ENCODE measurements at places on chromosomes 7 and 10.

DNA sequence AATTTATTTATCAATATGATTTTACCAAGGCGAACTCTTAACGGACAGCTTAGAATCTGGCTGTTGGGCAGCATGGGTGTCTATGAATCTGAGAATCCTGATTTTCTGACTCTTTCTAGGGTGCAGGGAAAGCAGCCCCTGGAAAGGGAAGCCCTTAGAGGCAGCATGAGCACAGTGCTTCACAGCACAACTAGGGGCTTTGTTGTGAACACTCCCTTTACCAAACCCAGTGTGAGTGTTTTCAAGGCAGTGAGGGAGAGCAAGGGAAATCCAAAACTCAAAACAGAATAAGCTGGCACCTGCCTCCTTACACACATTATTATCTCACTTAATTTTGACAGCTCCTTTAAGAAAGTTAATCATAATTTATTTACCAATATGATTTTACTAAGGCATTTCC is 116.3 kb upstream of the CSTF2T start:
- no peaks in the 10 kb centered on the region for H3K27me3 ChIP-seq
- H3K27ac ChIP-seq = no peak overlapping the region
- no peaks in the 10 kb centered on the region for H3K36me3 ChIP-seq

GRCh38 chr7:1794888-1795542 is 124.9 kb downstream of the ELFN1 start:
- no peak overlapping the region for H3K4me3 ChIP-seq
- H3K27ac ChIP-seq = no peak overlapping the region
- DNase-seq = no peak
- no peaks in the 10 kb centered on the region for H3K4me1 ChIP-seq
- H3K27me3 ChIP-seq = no peaks in the 10 kb centered on the region
- no peaks in the 10 kb centered on the region for H3K36me3 ChIP-seq

GRCh38 chr7:8629504-8629903 is 196.1 kb downstream of the NXPH1 start:
- no peak overlapping the region for H3K27ac ChIP-seq
- no peaks in the 10 kb centered on the region for H3K4me1 ChIP-seq
- H3K27me3 ChIP-seq = no peaks in the 10 kb centered on the region
- H3K36me3 ChIP-seq = no peaks in the 10 kb centered on the region

- H3K4me1 ChIP-seq = peaks cover 31% of the 10 kb centered on the region
- H3K27ac ChIP-seq = no peak overlapping the region
- DNase-seq = no peak
- H3K27me3 ChIP-seq = no peaks in the 10 kb centered on the region
- H3K36me3 ChIP-seq = no peaks in the 10 kb centered on the region
- H3K4me3 ChIP-seq = no peak overlapping the region
These were observed 105.4 kb upstream of the ZMIZ1 start for GRCh38 chr10:78963074-78964034.

GRCh38 chr10:119518176-119518575 is 24.3 kb downstream of the RGS10 start:
- H3K4me3 ChIP-seq = no peak overlapping the region
- H3K27me3 ChIP-seq = no peaks in the 10 kb centered on the region
- DNase-seq = no peak
- H3K4me1 ChIP-seq = no peaks in the 10 kb centered on the region
- H3K27ac ChIP-seq = no peak overlapping the region
